Osteocyte (in vitro differentiated cells): ENCODE measurements at places on chromosomes 2 and 18. TPM values are rescaled to one million over a fixed set of nuclear protein-coding genes. Genes with fewer than 3 reads are reported as not detected.

GRCh38 chr2:104820126-104820525 lies 33.8 kb upstream of the POU3F3 start:
- no peak for DNase-seq

DNA sequence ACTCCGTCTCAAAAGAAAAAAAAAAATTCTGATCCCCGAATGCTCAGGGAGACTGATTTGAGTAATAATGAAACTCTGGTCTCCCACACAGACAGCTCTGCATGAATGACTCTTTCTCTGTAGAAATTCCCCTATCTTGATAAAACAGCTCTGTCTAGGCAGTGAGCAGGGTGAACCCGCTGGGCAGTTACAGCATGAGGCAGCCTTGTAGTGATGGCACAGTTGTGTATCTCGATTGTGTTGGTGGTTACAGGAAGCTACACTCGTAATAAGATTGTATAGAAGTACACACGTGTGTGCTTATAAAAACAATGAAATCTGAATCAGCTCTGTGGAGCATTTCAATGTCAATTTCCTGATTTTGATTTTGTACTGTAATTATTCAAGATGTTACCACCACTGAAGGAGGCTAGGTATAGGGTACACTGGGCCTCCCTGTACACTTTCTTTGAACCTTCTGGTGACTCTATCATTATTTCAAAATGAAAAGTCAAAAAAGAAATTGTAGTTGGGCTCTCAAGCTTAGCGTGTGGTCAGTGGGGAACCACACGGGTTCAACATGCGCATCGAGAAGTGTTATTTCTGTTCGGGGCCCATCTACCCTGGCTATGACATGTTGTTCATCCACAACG lies 34.9 kb upstream of the ATP8B1 start:
- no peak for DNase-seq

DNA sequence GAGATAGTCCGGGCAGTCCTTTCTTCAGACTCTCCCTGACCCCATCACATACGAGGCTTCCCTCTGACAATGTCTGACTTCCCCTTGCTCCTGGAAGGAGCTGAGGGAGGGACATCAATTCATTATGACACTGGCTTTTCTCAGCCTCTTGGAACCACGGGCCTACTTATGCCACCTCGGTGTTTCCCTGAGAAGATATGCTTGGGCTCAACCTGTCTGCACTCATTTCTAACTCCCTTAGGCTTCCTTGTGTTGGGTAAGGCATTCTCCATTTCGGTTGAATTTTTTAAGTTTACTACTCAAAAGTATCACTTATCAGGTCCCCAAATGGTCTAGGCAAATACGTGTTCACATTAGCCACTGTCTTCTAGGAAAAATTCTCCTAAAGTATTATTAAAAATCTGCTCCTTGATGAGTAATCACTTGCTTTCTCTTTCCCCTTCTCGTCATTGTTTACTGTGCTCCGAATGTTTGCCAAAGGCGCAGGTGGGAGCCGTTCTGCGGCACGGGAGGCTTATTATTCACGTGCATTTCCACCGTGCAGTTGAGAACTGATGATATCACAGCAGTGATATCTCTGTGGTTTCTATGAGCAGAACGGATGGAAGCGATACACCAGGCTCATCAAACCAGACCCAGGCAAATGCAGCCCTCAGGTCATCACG lies 33.1 kb downstream of the ARL4C start:
- DNase-seq = no peak

GRCh38 chr2:173272849-173273248 lies 81.8 kb upstream of the CDCA7 start:
- no peak for DNase-seq

DNA sequence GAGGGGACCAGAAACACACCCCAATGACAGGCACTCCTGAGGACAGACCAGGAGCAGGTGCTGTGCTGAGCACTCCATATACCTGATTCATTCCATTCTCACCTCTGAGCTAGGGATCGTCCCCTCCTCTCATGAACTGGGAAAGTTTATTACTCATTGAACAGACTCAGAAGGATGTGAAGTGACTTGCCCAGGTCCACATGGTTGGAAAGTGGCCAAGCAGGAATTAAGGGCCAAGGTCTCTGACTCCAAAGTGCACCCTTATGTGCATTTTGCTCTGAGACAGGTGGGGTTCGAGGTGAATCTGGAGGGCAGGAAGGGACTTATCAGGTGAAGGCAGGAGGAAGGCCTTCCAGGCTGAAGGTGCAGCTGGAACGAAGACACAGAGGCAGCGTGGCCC lies 25.1 kb upstream of the PLB1 start:
- DNase-seq = no peak

DNA sequence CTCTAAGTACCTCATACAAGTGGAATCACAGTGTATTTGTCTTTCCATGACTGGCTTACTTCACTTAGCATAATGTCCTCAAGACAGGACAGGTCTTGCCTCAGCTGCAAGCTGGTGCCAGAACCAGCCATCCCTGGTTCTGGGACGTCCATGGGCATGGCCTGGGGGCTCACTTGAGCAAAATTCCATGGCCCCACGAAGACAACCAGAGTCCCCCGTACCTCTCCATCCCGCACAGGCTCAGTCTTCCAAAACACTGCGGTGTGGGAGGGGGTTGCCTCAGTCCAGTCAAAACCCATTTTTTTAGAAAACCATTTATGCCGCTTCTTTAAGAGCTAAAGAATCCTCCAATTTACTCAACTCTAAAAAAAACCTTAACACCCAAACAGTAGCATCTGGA lies 21.7 kb upstream of the CABLES1 start:
- no peak for DNase-seq

GRCh38 chr2:37601569-37601968 lies 69.9 kb downstream of the CDC42EP3 start:
- DNase-seq = no peak

Gene TMEM178A
- total RNA-seq = 0.71 and 1.6 TPM in 2 replicates

Gene TXNDC2
- 0.11 and 0.29 TPM in 2 replicates for total RNA-seq

Gene GPR55
- not detected in 2 replicates for total RNA-seq
